HepG2 (cell line): ENCODE measurements at places on chromosomes 5 and 9. TPM values are rescaled to one million over a fixed set of nuclear protein-coding genes. Genes with fewer than 3 reads are reported as not detected.

GRCh38 chr9:89383721-89384300, 65.5 kb downstream of the SECISBP2 start:
- no peak for DNase-seq

GRCh38 chr9:9556865-9557803, 1055.7 kb downstream of the PTPRD start:
- DNase-seq, result no peak

DNA sequence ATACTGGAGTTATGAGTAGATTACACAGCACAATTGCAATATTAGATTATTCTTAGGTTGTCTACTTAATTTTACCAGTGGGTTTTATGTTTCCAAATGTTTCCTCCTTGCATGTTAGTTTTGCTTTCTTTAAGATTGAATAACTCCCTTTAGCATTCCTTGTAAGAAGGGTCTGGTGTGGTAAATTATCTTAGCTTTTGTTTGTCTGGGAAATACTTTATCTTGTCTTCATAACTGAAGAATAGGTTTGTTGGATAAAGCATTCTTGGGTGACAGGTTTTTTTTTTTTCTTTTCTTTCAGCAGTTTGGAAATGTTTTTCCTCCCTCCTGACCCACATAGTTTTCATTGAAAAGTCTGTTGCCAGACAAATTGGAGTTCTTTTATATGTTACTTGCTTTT, 531.1 kb downstream of the ANXA1 start:
- DNase-seq, result no peak

Gene TEK
- not detected in 2 replicates for total RNA-seq

Gene PTGER4
- total RNA-seq, result 0.11 TPM in 1 of 2 replicates, not detected in the other
